ENCODE measurements at places on chromosomes 7 and 10. TPM values are rescaled to one million over a fixed set of nuclear protein-coding genes. Genes with fewer than 3 reads are reported as not detected.

Gene GRM8
- total RNA-seq: 0.21 TPM

Gene PRKG1
- total RNA-seq: 1.3 TPM

Gene ELAPOR2
- 26.0 TPM for total RNA-seq

Gene PPP1R3C
- total RNA-seq: 1.2 TPM

Gene KIAA1549
- total RNA-seq: 1.9 TPM

Gene NEBL
- total RNA-seq: 0.71 TPM

Gene MYH16
- total RNA-seq: 0.53 TPM

Gene DNAJB6
- total RNA-seq: 104 TPM

Measured in pulmonary artery endothelial cell (primary cell).